Stimulated activated CD4-positive, alpha-beta T cell treated with anti-CD3 and anti-CD28 coated beads, Interleukin-1b, Interleukin-23, amount 100 ng/mL, for 48 hours (primary cell): ENCODE measurements at places on chromosomes 12 and 14.

GRCh38 chr12:71392521-71393145 is 47.0 kb upstream of the LGR5 start:
- no peak for DNase-seq

DNA sequence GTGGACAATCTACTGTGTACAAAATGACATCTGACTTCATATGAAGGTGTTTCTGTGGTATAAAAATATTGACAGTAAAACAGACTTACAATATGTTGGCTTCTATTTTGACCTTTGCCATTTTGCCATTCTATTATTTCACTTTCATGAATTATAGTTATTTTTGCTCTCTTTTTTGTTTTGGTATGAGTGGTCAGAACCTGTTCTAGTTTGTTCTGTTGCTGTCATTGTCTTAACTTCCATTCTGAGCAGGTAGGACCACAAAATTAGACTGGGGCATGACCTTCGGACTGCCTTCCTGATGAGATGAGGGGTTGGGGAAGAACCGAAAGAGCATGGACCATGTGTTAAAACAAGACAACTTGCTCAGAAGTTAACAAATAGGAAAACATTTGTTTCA is 36.5 kb upstream of the IFNG-AS1 start:
- DNase-seq = no peak

GRCh38 chr12:6552140-6552551 is 3.7 kb downstream of the IFFO1 start:
- DNase-seq = no peak

DNA sequence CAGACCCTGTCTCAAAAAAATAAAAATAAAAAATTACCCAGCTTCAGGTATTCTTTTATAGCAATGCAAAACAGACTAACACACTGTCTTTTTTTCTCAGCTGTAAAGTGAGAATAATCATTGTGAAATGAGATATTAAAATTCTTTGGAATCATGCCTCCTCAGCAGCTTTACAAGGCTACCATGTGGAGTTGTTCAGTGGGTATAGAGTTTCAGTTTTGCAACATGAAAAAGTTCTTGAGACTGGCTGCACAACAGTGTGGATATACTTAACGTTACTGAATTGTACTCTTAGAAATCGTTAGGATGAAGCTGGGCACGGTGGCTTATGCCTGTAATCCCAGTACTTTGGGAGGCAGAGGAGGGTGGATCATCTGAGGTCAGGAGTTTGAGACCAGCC is 15.7 kb upstream of the MAPKAPK5 start:
- DNase-seq = no peak

GRCh38 chr12:130765186-130765659 is 49.1 kb upstream of the RIMBP2 start:
- DNase-seq = peak; percentile 20

DNA sequence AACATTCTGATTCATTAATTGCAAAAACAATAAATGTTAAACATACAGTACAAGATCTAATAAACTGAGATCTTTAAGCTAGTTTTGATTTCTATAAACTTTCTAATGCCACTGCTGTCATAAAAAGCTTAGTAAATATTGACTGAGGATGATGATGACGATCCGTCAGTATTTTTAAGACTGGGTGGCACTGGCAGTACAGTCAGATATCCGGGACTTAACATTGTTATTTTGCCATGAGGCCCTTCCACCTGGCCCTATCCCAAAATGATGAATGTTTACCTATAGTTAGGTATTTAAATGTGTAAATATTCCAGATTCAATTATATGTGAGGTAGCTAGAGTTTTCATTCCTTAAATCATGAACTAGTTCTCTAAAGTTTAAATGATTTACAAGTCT is 158.5 kb downstream of the FOXA1 start:
- DNase-seq = no peak

- DNase-seq = no peak
Observed at GRCh38 chr14:31484754-31485153, 3.1 kb downstream of the GPR33 start.

DNA sequence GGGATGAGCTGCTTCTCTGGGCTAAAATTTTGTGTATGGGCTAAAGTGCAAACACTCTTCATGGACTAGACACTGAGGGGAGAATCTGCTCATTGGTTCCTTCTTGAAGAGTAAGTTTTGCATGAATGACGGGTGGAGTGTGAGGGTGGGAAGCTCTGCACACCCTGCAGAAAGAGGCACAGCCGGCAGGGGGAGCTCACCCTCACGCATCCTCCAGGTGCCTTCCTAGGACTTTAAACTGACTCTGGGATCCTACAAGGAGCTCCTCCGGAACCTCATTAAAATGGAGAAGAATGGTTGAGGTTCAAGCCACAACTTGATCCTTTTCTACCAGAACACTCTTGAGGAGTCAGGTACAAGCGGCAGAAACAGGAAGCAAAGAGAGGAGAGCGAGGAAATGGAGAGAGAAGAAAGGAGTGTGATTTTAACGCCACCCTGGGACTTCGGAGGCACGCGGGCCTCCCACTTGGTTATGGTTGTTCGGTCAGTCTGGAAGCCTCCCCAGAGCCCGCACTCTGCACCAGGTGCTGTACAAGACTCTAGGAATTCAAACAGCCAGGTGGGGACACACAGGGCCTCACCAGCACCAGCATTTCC is 87.5 kb downstream of the SETD3 start:
- DNase-seq = peak; percentile 27

DNA sequence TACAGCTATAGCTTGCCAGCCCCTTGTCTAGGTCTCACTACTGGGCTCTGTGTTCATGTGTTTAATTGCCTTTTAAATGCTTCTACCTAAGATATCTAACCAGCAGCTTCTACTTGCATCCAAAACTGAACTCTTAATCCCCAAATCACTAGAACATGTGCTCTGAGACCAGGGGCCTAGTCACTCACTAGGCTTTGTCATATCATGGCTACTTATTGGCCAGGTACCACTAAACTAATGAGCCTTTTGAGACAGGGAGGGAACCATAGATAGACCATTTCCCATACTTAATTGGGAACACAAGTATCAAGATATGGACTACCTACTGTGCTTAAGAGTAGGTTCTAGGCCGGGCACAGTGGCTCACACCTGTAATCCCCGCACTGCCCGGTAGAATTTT is 6.5 kb downstream of the HSP90B1 start:
- DNase-seq = no peak

DNA sequence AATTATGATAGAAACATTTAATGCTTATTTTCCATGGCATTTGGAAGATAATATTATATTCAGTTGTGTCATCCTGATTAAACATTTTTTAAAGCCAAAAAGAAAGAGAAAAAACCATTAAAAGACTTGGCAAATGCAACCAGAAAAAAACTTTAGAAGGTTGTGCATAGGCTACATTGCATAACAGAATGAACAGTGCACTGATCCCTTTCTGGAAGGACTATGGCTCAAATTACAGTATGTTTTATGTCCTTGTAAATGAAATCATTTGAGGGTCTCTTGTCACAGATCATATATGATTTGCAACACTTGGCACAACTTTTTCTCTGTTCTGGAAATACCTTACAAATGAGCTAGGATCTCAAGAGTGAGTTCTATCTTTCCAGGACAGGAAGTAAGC is 275.2 kb upstream of the FLRT2 start:
- no peak for DNase-seq

DNA sequence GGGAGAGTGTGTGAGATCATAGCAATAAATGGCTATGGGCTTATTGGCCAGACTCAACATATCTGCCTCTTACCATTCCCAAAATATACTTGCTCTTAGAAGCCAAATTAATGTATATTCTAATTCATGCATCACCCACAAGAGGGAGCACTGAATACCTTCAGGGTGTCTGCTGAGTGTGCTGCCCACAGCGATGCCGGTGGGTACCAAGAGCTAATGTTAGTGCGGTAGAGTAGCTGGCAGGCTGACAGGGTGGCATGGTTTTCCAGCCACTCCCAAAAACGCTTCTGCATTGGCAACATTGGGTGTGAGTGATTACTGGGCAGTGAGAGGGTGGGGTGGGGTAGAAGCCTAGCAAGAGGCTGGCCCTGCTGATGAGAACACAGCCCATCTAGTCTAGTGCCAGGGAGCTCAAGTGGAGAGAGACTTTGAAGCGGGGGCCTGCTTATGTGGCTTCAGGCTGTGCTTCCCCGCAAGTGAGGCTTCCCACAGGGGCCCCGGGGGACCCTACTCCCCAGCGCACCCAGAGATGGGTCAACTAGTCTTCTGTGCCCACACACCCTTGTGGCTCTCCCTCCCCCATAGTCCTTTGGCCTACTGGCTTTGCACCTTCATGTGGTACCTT is 9.2 kb upstream of the PLEKHD1 start:
- no peak for DNase-seq

DNA sequence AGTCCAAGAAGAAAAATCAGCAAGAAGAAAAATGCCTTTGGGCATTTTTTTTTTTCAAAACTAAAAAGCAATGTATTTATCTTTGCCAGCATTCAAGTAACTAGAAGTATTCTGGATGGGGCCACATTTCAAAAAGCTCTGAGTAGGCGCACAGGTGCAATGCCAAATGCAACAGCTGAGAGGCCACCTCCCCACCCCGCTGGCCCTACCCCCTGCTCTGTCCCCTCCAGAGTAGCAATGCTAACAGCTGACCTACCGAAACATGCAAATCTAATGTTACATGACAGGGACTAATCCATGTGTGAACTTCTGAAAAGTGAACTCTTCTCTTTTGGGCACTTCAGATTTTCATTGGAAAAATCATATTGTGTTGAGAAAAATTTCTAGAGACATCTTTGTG is 153.7 kb upstream of the SLC38A2 start:
- no peak for DNase-seq

- DNase-seq = no peak
Observed at GRCh38 chr12:56931474-56931978, 2.7 kb downstream of the SDR9C7 start.

DNA sequence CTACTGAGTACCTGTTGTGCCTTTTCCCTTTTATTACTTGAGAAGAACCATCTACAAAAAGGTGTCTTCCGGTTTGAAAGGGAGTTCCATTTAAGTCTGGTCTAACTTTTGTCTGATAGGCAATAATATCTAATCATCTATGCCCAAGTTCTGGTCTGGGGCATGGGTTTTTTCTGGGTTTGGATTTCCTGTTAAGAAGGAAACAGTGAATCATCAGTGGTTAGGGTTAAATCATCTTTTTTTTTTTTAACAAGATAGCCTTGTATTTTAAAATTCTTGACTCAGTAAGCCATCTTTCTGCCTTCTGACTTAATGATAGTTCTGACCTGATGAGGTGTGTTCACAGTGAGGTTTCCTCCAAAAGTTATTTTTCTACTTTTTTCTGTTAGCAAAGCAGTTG is 29.3 kb upstream of the CPNE8 start:
- DNase-seq = no peak

DNA sequence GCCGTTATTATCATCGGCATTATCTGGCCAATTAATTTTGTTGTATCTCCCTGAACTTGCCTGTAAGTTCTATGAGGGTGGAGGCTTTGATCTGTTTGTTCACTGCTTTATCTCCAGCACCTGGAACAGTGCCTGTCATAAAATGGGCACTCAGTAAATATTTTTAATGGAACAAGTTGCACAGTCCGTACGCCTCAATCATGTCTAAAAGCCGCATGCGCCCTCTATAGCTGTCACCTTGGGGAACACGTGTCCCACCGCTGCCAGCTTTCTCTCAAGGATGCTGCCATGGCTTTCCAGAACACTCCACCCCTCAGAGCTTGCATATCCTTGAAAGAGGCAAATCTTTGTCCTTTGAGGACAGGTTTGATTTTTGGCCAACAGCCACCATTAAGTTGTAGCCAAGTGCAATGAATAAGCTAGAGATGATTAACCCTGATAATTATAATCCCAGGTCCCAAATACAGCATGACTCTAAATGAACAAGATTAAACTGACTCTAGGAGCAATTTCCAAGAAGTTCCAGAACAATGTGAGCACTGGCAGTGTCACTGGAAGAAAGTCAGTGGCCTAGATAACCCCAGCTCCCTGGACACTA is 55.1 kb downstream of the ERH start:
- no peak for DNase-seq

- no peak for DNase-seq
Observed at GRCh38 chr12:100239589-100239988, 27.3 kb downstream of the DEPDC4 start.

DNA sequence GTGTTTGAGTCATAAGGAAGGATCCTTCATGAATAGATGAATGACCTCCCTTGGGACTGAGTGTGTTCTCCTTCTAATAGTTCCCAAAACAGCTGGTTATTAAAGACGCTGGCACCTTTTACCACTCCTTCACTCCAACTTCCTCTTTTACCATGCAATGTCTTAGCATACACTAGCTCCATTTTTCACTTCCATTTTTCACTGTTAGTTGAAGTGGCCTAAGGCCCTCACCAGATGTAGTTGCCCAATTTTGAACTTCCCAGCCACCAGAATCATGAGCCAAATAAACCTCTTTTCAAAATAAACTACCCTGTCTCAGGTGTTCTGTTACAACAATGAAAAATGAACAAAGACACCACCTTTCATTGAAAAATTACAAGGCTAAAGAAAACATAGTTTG is 64.7 kb downstream of the GPR65 start:
- no peak for DNase-seq

- DNase-seq = no peak
Observed at GRCh38 chr12:95643256-95643655, 92.0 kb upstream of the USP44 start.

DNA sequence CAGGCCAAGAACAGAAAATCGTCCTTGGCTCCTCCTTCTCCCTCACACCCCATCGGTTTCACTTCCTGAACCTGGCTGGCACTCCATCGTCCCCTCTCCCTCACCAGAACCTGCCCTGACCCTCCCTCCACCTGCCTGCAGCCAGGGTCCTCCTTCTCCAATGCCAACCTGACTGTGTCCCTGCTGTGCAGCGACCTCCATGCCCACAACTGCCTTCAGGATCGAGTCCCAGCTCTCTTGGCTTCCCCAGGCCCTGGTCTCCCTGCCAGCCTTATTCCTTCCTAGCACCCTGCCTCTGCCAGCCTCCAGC is 19.8 kb downstream of the HVCN1 start:
- no peak for DNase-seq

DNA sequence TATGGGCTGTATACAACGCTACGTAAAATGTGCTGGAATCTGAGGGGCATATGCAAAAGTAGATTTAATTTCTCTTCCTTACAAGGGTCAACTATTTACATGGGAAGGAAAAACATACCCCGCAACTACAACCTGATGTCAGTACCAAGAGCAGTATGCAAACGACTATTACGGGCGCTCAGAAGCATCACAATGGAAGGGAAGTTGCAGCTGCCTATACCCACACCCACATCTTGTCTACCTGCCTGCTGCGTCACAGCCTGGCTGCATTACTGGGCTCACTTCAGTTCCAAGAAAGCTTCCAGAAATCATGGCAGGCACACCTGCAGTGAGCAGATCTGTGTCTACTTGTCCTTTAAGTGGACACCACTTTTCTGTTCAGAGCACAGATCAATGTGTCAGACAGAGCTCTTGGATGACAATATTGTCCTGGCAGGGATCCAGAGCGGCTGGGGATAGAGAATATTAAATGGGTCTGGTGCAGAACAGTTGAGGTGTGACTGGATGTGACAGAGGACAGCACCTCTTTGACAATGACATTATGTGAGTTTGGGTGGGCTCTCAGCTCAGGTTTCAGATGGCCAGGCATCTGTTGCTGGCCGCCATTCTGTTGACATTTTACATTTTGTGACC is 41.5 kb upstream of the GNG2 start:
- no peak for DNase-seq
